Suppressor macrophage treated with lipopolysaccharide for 1 hour (primary cell): ENCODE measurements at places on chromosomes 7 and 10.
A peak's percentile ranks its signal among the peaks of the same experiment; 100 is the strongest.

DNA sequence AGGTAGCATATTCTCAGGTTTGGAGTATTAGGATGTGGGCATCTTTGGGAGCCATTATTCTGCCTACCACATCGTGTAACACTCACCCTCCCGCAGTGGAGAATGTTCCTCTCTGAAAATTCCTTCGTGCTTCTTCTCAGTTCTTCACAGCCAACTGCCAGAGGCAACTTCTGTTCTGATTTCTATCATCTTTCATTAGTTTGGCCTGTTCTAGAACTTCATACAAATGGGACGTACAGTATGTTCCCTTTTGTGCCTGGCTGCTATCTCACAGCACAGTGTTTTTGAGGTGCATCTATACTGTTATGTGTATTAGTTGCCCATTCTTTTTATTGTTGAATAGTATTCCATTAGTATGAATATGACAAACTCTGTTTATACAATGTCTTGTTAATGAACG lies 8.9 kb upstream of the SLC26A3 start:
- DNase-seq = no peak

DNA sequence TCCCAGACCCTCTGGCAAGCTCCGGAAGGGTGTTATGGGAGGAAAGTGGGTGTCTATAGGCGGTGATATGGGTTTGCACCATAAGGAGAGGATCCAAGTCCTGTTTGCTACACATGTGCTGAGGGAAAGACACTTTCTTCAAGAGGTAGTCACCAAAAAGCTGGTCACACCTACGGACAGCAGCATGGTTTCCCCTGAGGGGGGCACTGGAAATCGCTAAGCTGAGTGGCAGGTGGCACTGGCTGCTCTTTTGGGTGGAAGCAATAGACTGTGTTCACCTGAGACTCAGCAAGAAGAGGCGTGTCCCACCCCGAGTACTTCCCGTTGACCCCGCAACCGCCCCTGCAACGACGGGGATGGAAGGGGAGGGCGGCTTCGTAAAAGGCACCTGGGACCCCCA lies 1.8 kb upstream of the FOXI2 start:
- no peak for DNase-seq

- no peak for DNase-seq
Measured at GRCh38 chr7:124954790-124955189, 25.2 kb upstream of the POT1 start.

GRCh38 chr7:35036361-35037171 lies 719 bp downstream of the DPY19L1 start:
- DNase-seq = peak; percentile 72

GRCh38 chr10:62514079-62514693 lies 140.0 kb downstream of the ZNF365 start:
- no peak for DNase-seq

DNA sequence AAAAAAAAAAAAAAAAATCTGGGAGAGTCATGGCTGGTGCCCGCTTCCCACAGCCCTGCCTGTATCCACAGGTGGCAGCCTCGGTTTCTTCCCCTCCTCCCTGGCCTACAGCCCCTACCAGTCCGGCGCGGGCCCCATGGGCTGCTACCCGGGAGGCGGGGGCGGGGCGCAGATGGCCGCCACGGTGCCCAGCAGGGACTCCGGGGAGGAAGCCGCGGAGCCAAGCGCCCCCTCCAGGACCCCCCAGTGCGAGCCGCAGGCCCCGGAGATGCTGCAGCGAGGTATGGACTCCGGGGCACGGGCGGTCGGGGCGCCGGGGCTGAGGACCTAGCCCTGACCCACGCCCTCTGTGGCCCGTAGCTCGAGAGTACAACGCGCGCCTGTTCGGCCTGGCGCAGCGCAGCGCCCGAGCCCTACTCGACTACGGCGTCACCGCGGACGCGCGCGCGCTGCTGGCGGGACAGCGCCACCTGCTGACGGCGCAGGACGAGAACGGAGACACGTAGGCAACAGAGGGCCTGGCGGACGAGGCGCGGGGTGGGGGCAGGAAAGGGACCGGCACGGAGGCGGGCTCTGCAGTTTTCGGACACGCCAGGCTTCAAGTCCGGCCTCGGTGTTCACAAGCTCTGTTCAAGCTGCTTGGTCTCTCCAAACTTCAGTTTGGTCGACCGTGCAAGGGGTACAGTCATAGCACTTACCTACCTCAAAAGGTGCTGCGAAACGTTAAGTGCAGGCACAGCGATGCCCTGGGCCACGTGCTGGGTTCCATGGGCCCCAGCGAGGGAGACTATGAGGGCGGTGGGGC lies 3.9 kb downstream of the NFKB2 start:
- DNase-seq = peak; percentile 91

GRCh38 chr10:26468700-26469099 lies 30.6 kb downstream of the APBB1IP start:
- no peak for DNase-seq

DNA sequence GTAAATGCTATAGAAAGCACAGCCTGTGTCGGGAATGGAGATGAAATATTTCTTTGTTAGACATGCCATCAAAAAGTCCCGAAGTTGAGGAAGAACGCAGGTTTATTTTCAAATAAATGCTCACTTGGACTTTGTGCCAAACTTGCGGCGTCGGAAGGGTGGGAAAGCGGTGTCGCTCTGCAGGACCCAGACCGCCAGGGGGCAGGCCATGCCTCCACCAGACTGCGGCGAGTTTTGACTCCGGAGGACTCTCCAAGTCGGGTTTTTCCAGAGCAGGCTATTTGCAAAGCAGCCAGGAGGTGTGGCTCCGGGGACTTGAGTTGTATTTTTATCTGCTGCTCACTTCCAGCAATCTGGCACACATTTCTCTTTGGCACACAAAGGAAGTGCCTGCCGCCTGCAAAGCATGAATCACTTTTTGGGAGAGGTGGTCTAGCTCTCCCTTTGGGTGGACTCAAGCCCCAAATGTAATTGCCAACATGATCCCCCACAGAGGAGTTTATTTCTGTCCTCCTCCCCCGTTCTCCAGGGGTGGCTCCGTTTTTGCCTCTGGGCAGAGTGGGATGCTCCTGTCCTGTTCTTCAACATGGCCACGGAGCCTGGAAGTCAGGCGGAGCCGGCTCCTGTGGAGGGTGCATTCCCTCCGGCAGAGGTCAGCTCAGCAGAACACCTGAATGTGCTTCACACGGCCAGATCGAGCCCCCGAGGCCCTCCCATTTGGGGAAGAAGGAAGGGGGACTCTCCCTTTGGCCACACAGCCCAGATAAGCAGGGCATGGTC lies 82.3 kb upstream of the GPR26 start:
- DNase-seq = peak; percentile 82
